Cardiac fibroblast (primary cell): ENCODE measurements at places on chromosomes 1 and 21.

GRCh38 chr21:25934771-25935224, 200.0 kb downstream of the GABPA start:
- peak; percentile 94 for DNase-seq

DNA sequence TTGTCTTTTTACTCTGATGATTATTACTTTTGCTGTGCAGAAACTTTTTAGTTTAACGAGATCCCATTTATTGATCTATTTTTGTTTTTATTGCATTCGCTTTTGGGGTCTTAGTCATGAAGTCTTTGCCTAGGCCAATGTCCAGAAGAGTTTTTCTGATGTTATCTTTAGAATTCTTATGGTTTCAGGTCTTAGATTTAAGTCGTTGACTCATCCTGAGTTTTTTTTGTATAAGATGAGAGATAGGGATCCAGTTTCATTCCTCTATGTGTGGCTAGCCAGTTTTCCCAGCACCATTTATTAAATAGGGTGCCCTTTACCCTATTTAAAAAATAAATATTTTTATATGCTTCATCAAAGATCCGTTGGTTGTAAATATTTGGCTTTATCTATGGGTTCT, 13.2 kb downstream of the MAN1C1 start:
- DNase-seq, result no peak

GRCh38 chr1:192939440-192939839, 119.7 kb downstream of the UCHL5 start:
- no peak for DNase-seq

- DNase-seq, result peak; percentile 10
Measured at GRCh38 chr1:83689921-83690868, 308.7 kb downstream of the TTLL7 start.

GRCh38 chr1:223815020-223815853, 30.5 kb downstream of the TP53BP2 start:
- no peak for DNase-seq

- DNase-seq, result peak; percentile 91
Measured at GRCh38 chr1:54944610-54945392, 35.6 kb upstream of the TMEM61 start.

DNA sequence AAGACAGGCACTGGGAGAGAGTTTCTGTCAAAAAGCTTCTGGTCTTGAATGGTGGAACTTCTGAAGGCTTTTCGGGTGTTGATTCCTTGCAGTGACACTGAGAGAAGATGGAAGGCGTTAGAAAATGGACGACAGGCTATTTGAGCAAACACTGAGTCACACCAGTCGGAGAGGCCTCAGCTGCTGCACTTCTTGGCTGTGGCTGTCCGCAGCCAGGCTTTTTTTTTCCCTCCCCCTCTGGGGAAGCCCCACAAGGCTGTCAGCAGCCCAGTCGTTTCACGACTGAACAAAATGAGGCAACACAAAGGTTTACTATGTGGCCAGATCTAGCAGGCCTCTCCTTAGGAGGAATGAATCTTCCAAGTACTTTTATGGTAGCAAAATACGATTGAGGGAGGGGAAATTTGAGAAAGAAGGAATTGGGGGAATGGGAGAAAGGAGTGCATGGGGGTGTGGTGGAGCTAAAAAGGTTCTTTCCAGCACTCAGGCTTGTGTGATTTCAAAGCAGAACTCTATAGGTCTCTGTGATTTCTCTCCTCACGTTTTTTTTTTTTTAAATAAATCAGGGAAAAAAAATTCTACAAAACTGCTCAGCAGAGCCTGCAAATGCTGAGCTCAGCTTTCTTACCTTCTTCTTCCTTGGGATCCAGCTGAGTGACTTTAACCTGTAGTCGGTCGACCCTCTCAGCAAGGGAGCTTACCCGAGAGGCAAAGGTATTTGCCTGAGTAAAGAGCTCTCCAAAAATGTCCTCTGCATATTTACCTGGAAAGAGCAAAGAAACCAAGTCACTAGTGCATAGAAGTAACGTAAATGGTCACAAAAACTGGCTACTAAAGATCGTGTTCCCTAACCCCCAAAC, 26.1 kb downstream of the GPR3 start:
- DNase-seq, result peak; percentile 97

DNA sequence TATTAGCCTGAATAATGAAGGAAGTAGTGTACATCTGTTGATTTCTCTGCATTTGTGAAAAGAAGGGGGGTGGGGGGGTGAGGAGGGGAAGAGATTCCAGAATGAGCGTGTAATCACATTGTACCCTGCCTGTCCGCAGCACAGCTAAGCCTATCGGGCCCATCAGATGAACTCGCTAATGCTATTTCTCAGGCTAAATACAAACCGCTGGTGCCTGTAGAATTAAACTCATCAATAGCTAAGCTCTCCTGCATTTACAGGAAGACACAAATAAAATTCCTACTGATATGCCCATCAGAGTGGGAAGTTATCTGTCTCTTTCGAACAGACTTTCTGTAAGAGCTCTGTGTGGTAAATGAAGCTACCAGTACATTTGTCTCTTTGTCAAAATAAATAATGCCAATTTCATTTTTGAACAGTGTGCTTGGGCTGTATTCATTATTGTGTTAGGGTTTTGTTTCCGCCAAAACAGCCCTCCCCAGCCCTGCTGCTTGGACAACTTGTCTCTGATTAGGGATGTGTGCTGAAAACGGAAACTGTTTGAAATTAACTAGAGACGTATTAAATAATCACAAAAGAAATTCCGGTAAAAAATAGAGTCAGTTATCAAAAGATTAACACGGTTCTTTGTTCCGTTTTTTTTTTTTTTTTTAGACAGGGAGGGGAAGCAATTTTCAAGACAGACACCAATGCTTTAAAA, 305.4 kb downstream of the TTLL7 start:
- peak; percentile 11 for DNase-seq

DNA sequence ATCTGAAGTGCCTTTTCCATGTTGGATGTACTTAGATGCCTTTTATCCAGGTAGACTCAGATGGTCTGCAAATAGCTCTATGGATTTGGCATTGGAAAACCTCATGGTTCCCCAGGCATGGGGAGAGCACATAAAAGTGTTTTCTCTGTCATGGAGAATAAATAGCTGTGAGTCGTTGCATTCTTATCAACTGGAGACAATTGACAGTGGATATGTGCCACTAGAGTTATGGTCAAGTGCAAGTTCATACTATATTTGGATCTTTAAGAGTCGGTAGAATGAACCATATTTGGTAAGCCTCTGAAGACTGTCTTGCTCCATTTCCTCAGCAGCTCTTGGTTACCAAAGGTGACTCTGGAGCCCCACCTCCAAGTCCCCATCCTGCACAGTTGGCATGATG, 83.7 kb downstream of the ROR1 start:
- DNase-seq, result no peak

DNA sequence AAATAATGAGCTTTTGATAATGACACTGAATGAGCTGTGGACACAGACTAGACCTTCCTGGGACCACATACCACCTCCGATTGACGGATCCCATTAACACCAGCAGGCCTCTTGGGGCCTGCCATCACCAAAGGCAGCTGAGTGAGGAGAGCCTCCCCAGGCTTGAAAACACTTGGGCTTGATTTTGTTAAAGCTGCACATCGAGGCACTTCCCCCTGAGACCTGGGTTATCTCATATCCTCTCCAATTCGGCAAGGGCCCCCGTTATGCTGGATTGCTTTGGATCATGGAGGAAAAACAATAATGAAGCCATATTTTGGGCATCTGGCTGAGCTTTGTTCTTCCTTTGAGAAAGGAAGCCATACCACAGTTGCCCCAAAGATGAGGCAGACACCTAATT, 143.0 kb downstream of the AJAP1 start:
- DNase-seq, result no peak

DNA sequence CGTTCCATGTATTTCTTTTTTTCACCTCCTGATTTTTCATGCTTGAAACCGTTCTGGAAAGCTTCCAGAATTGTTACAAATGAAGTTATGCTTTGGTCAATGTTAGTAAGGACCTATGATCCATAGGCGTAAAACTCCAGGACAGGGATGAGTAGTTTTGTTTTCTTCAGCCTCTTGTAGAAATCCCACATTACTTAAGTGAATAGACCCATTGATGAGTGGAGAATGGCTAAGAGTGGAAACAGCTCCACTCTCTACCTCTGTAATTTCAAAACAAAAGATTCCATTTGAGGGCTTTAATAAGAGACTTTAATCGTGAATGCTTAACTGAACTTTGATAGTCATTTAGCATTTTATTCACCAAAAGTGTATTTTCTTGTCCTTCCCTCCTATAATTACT, 3.0 kb upstream of the TGFB2 start:
- no peak for DNase-seq

- peak; percentile 3 for DNase-seq
Measured at GRCh38 chr1:238281418-238281817, 390.7 kb upstream of the ZP4 start.

DNA sequence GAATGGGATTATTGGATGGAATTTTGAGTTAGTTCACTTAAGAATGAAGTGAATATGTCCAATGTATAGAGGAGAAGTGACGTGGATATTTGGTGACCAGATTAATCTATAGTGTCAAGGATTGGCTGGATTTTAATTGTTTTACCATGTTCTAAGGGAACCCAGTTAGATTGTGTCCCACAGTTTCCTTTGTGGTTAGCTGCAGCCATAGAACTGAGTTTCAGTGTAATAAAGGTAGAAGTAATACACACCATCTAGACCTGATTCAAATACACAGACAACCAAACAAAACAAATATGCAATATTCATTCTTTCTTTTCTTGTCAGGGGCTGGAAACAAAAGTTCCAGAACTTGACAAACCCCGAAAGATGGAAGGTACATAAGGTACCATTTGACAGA, 88.0 kb upstream of the RGS18 start:
- DNase-seq, result no peak

DNA sequence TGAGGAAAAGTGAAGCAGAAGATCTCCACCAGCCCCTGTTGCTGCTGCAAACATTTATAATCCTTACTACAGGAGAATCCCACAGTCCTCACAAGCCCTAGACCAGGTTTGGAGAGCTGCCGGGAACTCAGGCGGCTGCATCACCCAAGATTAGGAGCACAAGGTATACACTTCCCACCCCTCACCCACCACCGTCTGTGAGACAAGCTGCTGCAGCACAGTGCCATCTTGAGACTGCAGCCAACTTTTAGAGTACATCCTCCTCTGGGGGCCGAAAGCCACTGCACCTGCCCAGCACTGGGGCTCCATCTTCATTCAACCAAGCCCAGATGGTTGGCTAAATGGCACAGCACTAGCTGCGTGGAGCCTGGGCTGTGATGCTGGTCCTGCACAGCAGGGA, 13.8 kb downstream of the OLFML3 start:
- DNase-seq, result no peak

- no peak for DNase-seq
Measured at GRCh38 chr1:60922304-60922703, 160.1 kb upstream of the NFIA start.

DNA sequence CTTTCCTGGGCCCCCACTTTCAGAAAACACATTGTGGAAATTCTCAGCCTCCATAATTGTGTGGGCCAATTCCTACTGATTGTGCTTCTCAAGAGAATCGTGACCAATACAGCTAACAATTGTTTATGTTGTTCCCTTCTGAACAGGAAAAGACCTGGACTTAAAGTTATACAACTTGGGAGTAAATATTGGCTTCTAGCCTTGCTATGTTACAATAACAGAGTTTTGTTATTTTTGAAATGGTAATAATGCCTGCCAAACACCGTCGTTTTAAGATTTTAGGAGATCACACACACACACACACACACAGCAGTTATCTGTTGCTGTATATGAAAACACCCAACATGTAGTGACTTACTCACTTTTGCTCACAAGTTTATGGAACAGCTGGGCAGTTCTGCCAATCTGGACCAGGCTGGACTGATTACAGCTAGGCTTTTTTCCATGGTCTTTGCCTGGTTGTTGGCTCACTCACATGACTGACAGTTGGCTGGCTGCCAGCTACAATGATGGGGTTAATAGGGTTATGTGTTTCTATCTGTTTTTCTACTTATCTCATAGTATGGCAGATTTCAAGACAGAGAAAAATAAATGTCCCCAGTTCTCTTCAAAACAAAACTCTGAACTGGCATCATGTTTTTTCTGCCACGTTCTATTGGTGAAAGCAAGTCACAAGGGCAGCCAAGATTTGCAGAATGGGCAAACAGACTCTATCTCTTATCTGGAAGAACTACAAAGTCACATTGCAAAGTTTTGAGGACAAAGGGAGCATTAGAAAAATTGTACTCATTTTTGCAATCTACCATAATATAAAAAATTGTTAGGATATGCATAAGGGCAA, 447.5 kb downstream of the NEGR1 start:
- DNase-seq, result peak; percentile 22

GRCh38 chr21:45870851-45871615, 110.5 kb upstream of the COL6A1 start:
- no peak for DNase-seq

DNA sequence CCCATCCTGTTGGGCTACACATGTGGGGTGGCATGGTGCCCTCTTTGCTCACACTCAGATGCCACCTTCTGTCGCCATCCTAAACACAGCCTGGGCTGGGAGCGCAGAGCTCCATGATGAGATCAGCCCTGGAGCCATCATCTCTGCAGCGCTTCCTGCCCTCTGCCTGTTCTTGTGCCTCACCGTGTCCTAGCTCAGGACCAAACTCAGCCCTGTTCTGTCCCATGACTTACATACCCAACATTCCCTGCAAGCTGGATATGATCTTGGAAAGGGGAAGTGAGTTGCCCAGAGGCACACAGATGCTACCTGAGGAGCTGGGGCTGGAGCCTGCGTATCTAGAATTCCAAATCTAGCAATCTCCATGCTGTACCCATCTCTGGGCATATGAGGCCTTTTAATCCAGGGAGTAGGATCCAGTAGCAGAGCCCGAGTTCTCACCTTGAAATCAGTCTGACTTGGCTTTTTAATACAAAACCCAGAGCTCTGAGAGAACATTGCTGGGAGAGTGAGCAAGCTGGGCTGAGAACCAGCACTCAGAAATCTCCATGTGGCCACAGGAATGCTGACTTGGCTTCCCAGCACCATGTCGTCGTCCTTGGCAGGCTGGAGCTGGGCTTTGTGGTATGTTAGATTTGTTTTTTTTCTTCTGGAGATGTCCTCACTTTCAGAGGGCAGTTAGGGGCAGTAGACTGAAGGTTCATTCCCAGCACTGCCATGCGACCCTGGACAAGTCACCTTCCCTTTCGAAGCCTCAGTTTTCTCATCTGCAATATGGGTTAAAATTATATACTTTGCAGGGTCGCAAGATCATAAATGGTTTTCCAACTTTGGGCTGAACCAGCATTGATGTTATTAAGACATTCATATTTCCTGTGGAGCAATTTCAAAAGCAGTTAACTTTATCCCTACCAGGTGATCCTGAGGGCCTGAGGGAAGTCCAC, 2.6 kb downstream of the ALPL start:
- peak; percentile 96 for DNase-seq

- DNase-seq, result peak; percentile 39
Measured at GRCh38 chr21:10273196-10273595, 248.2 kb upstream of the TPTE start.

GRCh38 chr1:100188617-100189016, 10.6 kb upstream of the LRRC39 start:
- peak; percentile 87 for DNase-seq

- no peak for DNase-seq
Measured at GRCh38 chr21:41227357-41228005, 59.5 kb downstream of the BACE2 start.

- peak; percentile 25 for DNase-seq
Measured at GRCh38 chr21:27026501-27026900, 59.6 kb upstream of the ADAMTS5 start.
